ENCODE measurements at places on chromosomes 13 and 19. TPM values are rescaled to one million over a fixed set of nuclear protein-coding genes. Genes with fewer than 3 reads are reported as not detected.

DNA sequence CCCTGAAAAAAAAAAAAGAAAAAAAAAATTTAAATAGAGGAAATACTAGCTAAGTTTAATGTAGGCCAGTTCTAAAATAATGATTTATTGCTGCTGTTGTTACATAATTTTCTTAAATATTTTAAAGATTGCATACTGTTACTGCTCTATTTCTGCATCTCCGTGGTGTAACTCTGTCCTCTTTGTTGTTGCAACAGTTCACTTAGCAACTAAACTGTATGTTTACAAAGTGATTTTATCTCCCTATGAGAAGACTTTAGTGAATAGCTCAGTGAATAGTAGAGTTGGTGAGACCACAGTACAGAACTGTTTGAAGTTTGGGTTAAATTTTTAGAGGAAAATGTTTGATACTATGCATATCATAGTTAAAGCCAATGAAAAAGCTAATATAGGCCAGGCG, 19.4 kb downstream of the BRCA2 start:
- DNase-seq, result no peak

DNA sequence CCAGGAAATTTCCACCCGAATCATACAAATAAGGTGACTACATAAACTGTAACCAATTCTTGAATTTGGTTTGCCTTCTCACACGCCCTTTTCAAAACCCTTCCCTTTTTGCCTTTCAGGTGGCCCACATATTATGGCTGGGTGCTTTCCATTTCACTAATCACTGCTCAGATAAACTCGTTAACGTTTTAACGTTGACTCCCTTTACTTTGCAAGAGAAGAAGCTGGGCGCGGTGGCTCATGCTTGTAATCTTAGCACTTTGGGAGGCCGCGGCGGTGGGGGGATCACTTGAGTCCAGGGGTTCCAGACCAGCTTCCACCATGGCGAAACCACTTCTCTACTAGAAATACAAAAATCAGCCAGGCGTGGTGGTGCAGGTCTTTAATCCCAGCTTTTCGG, 19.8 kb upstream of the ZNF91 start:
- DNase-seq, result peak; percentile 61

DNA sequence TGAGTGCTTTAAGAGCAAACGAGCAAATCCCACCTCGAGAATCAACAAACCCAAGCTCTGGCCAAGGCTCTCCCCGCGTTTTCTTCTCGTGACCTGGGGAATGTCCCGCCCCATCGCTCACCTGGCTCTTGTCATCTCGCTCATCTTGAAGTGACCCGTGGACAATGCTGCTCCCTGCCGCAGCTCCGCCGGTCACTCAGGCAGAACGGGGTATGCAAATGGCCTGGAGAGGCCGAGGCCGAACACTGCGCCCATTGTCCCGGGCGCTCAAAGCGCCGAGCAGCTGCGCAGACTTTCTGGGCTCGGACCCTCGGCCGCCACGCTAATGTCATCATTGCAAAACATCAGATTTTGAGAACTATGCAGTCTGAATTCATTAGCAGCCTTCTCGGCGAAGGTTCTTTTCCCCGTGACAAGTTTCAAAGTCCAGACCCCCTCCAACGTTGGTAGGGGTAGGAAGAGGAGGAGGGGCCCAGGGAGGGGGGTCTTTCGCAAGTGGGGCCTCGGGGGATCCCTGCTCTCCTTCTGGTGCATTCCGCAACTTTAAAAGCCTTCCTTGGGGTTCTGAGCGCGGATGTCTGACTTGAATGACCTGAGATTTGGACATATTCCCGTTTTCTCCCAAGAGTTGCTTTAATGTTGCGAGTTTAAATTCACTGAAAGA, 39.7 kb downstream of the SOX1 start:
- no peak for DNase-seq

- peak; percentile 49 for DNase-seq
Measured at GRCh38 chr19:57103573-57104277, 16.1 kb upstream of the USP29 start.

- no peak for DNase-seq
Measured at GRCh38 chr19:11506967-11507366, 1.3 kb upstream of the ZNF653 start.

- no peak for DNase-seq
Measured at GRCh38 chr13:100128373-100128772, 39.5 kb downstream of the PCCA start.

GRCh38 chr13:18628428-18628827, 553.2 kb downstream of the TUBA3C start:
- no peak for DNase-seq

DNA sequence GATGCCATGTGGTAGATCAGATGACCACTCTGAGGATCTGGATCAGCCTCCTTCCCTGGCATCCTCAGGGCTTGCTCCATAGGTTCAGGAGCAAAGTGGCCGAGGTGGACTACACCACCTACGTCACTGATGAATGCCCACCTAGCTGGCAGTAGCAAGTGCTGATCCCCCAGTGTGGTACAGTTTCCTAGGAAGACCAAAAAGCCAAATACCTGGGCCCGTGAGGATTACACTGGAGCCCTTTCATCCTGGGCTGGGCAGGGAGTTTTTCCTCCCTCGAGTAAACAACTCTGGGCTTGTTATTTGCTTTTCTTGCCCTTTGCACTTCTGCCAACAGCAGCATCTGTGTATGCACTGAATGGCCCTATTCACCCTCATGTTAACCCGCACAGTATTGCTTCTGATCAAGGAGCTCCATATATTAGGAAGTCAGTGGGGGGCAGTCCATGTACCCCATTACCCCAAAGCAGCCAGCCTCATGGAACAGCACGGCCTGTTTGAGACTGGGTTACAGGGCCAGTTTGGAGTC, 3.3 kb upstream of the MYADM start:
- DNase-seq, result peak; percentile 43

DNA sequence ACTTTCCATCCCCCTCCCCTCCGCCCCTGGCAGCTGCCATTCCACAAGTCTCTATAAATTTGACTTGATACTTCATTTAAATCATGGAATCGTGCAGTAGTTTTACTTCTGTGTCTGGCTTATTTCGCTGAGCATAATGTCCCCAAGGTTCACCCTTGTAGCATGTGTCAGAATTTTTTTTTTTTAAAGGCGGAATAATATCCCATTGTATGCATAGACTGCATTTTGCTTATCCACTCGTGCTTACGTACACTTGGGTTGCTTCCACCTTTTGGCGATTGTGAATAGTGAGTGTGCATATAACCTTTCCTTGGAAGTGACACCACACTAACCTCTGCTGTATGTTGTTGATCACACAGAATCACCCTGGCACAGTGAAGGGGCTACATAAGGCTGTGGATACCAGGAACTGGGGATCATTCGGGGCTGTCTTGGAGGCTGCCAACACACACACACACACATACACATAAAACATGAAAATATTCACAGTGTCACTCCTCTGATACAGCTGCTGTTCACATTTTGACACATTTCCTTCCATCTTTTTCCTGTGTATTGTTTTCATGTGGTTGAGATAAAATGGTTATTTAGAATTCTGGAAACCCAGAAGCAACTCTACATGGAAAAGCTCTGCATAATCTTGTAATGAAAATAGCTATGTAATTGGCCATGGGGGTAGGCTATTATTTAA, 13.3 kb downstream of the ZNF71 start:
- DNase-seq, result no peak

DNA sequence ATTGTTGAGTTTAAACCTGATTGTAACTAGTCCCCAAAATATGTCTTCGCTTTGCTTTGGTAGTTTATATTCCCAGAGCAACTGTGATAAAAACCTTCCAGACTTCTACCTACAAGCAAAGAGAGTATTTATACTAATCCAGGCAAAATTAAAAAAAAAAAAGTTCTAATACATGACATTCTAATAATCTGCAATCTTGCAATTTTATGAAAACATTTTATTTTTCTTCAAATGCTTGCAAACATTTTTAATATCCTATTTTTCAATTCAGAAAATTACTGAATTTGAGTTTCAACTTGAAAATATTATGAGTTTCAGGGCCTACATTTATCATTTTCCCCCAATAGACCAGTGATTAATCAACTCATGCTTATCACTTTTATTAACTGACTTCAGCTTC, 830.2 kb upstream of the KLHL1 start:
- no peak for DNase-seq

DNA sequence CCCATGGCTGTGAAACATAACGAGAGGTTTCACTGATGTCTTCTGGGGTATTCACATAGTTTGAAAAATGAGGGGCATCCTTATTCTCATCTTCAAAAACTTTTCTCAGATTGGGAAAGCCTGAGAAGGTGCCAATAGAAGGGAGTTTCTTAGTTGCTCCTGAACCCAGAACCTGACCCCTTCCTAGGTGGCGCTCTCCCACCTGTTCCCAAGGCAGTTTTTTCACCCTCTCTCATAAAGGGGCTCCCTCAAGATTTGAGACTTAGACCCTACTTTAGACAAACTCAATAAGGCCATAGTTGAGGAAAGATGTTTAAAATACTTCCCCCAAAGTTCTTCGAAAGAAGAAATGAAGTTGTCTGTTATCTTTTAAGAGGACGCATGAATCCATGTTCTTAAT, 142.2 kb downstream of the FGF9 start:
- DNase-seq, result no peak

GRCh38 chr13:84821261-84821660, 939.0 kb upstream of the SLITRK1 start:
- no peak for DNase-seq

DNA sequence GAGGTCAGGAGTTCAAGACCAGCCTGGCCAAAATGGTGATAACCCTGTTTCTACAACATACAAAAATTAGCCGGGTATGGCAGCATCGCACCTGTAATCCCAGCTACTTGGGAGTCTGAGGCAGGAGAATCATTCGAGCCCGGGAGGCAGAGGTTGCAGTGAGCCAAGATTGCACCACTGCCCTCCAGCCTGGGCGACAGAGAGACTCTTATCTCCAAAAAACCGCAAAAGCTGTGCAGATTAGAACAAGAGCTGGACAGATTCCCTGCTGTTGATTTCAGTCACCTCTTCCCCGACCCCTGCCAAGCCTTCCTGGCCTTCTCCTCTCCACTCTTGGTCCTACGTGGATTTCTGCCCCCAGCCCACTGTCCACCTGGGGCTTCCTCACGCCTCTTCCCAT, 8.3 kb downstream of the CAMSAP3 start:
- DNase-seq, result no peak

DNA sequence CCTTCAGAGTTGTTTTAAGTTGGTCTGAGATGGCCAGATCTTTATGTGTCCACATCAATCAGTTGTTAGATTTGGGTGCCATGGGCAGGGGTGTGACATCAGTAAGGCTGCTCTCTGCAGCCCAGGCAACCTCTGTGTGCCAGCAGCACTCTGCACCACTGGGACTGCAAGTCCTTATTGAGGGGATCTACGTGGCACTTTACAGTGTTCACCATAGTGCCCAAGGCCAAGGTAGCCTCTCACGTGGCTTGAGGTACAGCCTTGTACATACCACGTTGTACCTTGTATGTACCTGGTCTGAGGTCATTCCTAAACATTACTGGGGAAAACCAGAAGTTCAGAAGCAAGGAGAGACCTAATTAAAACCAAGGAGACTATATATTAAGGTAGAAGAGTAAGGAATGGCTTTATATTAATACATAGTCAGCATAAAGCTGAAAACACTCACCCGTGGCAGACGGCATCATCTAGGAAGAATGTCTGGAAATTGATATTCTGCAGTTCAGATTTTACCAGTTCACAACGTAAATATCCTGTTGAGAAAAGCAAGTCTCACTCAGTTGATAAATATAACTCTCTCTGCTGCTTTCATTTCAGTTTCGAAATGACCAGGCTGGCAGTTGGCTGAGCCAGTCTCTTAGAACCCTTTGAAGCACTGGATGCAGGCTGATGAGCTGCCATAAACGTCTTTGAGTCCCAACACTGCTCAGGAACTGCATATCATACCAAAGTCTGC, 128.8 kb downstream of the ZDHHC20 start:
- DNase-seq, result no peak

Gene AXL
- total RNA-seq, result 7.3 TPM

Gene CEACAM16
- total RNA-seq, result 0.17 TPM

Gene KLF16
- 26.5 TPM for total RNA-seq

Gene KRTDAP
- not detected for total RNA-seq

Gene DEDD2
- 28.0 TPM for total RNA-seq

Gene FCHO1
- total RNA-seq, result 4.2 TPM

Gene ATXN8OS
- total RNA-seq, result not detected

Gene LILRB2
- 1.2 TPM for total RNA-seq

Gene ZNF284
- total RNA-seq, result 1.9 TPM

Gene CDC16
- total RNA-seq, result 43.8 TPM

Gene CLEC17A
- total RNA-seq, result not detected
